ENCODE measurements at places on chromosomes 11 and 22.

GRCh38 chr11:111107501-111107900 is 138.0 kb upstream of the POU2AF2 start:
- no peak for DNase-seq

GRCh38 chr11:1508491-1508891 is 21.9 kb upstream of the MOB2 start:
- no peak for DNase-seq

GRCh38 chr11:122728561-122728960 is 73.0 kb downstream of the UBASH3B start:
- DNase-seq = no peak

GRCh38 chr22:45169591-45170466 is 6.1 kb downstream of the NUP50 start:
- no peak for DNase-seq

- DNase-seq = no peak
Measured at GRCh38 chr22:43996170-43996980, 27.7 kb upstream of the PARVB start.

GRCh38 chr11:66081505-66081904 is 11.4 kb downstream of the PACS1 start:
- DNase-seq = peak; percentile 14

- no peak for DNase-seq
Measured at GRCh38 chr22:20268279-20269012, at the start of gene RTN4R. Gene RTN4R, minus strand, starts transcription at chr22:20268318. Its CDS starts 226 bp downstream, at chr22:20268092.

GRCh38 chr11:116175707-116176106 is 597.1 kb downstream of the BUD13 start:
- DNase-seq = no peak

- DNase-seq = no peak
Measured at GRCh38 chr11:12100429-12100828, 10.0 kb upstream of the MICAL2 start.

GRCh38 chr11:15569305-15570025 is 454.7 kb downstream of the INSC start:
- no peak for DNase-seq

- DNase-seq = peak; percentile 24
Measured at GRCh38 chr11:58567889-58568512, 7.7 kb downstream of the LPXN start.

GRCh38 chr22:37207981-37208380 is 4.3 kb downstream of the SSTR3 start:
- no peak for DNase-seq

DNA sequence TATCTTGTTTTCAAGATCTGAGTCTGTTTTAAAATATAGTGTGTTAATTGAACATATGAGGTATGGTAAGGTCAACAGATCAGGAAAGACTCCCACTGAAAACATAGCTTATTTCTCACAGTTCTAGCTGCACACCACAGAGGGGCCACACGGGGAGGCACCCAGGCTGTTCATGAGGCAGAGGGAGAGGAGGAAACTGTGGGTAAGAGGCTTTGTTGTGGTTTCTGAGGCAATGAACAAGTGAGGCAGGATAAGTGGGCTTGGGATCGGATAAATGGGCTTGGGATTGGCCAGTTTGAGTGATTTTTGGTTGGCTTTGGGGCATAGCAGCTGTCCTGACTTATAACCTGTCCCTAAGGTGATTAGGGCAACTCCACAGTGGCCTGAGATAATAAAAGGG is 242.1 kb downstream of the LUZP2 start:
- no peak for DNase-seq

Measured in NK-92 treated with Interleukin-12 subunit alpha and Interleukin-12 subunit beta, amount 100 ng/mL, for 24 hours (cell line).